Posterior vena cava (tissue), 2 donors: ENCODE measurements at places on chromosomes 7 and 10. TPM values are rescaled to one million over a fixed set of nuclear protein-coding genes. Genes with fewer than 3 reads are reported as not detected.
A peak's percentile ranks its signal among the peaks of the same experiment; 100 is the strongest.

The CDCA7L gene
- 4.7 TPM for total RNA-seq

The NOS3 gene
- total RNA-seq, result 27.9 TPM

The DIP2C gene
- 39.3 TPM for total RNA-seq

The PPP1R3C gene
- 29.1 TPM for total RNA-seq

The NPSR1 gene
- not detected for total RNA-seq

The RARRES2 gene
- 123 TPM for total RNA-seq

The PRPS1L1 gene
- total RNA-seq, result not detected

The TEX47 gene
- not detected for total RNA-seq

The PCDH15 gene
- total RNA-seq, result 0.33 TPM

The GAD2 gene
- total RNA-seq, result not detected

The MASTL gene
- 9.6 TPM for total RNA-seq

DNA sequence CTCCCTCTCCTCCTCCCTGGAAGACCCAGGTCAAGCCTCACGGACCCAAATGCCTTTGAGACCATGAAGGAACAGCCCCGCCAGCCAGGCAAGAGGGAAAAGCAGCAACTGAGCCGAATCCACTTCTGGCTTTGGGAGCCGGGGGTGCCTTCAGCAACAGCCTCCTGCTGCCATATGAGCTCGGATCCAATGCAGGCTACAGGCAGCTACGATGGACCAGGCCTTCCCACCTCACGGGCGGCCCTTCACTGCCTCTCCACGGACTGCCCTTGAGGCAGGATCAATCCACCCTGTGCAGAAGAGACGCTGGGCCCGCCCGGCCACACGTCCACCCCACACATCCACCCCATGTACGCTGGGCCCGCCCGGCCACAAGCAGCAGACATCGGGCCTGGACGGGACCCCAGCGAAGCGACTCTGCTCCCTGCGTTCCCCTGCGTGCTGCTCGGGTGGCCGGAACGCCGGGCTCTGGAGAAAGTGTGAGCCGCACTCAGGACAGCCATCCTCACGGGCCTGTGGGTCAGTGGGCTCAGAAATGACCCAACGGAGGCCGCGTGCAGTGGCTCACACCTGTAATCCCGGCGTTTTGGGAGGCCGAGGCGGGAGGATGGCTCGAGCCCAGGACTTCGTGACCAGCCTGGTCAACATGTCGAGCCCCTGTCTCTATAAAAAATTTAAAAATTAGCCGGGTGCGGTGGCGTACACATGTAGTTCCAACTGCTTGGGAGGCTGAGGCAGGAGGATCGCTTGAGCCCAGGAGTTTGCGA is 82.0 kb downstream of the FOXL3 start:
- DNase-seq, result peak; percentile 62

DNA sequence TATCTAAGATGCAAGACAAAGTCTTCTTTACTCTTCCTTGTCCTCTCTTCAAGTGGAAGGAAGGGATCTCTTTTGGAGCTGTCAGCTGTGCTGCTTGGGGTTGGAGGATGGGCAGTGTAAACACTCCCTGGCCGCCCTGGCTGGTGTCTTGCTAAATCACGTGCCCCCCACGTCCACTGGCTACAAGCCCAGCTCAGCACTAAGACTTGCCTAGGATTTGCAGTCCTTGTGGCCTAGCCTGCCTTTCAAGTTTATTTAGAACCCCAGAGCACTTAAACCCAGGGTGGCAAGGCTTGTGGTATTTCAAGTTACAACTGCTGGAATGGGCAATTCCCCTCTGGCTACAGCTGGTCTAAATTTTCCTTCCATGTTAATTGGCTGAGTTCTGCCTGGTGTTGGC is 272.4 kb upstream of the MYO3A start:
- no peak for DNase-seq

GRCh38 chr10:75234683-75235374 is 928 bp downstream of the COMTD1 start:
- DNase-seq, result no peak

- no peak for DNase-seq
Observed at GRCh38 chr7:69147631-69148030, 450.6 kb upstream of the AUTS2 start.

- DNase-seq, result no peak
Observed at GRCh38 chr7:42227021-42227420, 10.0 kb downstream of the GLI3 start.

- peak; percentile 29 for DNase-seq
Observed at GRCh38 chr10:78807504-78808203, 261.1 kb upstream of the ZMIZ1 start.

DNA sequence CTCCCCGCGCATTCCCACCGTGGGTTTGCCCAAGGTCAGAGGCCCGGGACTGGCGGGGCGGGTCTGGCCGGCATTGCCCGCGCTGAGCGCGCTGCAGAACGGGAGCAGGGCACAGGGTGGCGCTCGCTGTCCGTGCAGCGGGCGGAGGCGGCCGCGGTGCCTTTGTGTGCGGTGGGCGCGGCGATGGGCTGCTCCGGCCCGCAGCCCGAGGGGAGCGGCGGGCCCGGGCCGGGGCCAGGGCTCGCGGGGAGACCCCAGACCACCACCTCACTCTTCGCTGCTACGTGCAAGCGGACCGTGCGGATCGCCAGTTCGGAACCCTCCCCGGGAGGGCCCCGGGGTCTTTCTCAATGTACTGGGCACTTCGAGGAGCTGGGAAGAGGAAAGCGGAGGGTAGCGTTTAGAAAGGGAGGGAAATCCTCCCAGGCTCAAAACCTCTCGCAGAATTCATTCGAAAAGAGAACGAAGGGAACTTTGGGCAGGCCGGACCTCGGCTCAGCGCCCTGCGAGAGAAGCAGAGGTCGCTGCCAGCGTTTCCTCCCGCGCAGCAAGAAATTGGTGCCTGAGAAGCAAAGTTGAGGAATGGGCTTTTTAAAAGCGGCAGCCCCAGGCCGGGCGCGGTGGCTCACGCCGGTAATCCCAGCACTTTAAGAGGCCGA is 8.5 kb downstream of the SP8 start:
- DNase-seq, result no peak

- DNase-seq, result no peak
Observed at GRCh38 chr10:129096065-129096984, 370.7 kb upstream of the MGMT start.

GRCh38 chr7:134476044-134476443 is 17.1 kb upstream of the AKR1B1 start:
- no peak for DNase-seq

DNA sequence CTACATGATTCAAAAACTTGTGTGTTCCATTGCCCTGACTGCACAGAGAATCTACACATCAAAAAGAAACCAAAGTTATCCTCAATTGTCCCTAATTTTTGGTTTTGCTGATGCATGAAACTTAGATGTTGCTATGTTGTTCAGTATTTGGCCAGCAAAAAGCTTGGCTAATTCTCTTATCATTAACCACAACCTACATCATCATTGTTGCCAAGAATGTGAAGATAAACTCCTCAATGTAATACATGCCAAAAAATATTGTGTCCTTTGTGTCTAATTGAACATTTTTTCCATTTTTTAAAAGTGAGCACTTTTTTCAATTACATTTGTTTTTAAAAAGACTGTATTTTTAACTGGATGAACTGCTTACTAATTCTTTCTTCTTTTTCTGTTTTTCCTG is 268.0 kb upstream of the SEMA3D start:
- no peak for DNase-seq

- DNase-seq, result peak; percentile 24
Observed at GRCh38 chr7:63057265-63057664, 941.4 kb upstream of the ZNF722 start.

DNA sequence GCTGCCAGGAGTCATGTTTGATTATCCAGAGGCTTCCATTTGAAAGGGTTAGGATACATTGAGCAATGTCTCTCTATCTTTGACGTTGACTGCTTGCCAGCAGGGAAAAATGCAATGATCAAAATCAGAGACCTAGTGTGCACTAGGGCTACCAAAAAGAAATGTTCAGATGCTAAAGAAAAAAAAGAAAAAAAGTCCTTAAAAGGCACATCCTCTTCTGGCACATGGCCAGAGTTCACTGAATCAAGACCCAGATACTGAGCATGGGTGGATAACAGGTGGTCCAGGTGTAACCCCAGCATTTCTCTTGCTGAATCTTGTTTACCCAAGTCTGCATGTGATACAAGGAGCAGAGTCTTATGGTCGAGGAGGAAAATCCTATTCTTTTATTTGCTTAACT is 899.3 kb downstream of the SORCS3 start:
- no peak for DNase-seq

GRCh38 chr7:23336086-23336485 is 36.9 kb downstream of the MALSU1 start:
- DNase-seq, result no peak

DNA sequence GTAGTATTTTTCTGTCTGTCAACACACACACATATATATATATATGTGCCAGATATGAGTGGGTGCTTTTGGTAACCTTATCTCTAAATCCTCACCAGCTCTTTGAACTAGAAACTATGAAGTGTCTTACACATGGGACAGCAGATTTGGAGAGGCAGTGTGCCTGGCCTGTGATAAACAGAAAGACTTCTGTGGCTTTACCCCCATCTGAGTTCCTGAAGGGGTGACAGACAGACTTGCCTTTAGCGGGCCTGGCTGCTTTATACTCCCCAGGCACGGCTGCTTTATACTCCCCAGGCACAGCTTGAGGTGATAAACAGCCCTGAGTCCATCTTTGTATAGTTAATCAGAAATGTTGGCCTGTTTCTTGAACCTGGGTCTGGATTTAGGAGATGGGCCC is 5.6 kb downstream of the BAG3 start:
- no peak for DNase-seq

GRCh38 chr10:132858121-132859081 is 72.5 kb upstream of the NKX6-2 start:
- peak; percentile 69 for DNase-seq

DNA sequence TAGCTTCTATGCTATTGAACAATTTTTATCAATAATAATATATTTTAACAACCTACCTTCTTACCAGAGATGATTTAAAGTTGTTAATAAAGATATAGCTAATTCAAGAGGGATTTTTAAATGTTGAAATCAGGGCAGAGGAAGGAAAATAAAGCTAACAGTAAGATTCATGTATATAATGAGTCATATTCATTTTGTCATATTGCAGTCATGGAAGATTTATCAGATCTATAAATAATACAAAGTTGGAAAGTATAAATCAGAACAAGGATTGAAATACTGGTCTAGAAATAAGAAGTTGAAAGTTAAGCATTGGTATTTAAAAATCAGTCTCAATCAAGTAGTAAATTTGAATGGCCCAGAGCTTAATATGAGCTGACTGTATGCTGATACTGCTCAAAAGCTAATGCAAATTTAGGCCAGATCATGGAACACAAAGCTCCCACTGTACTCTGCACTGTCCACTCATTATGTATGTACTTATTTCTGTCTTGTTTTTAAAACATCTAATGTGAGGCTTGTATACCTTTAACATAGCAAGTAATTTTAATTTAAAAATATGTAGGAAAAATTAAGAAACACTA is 196.9 kb downstream of the ZEB1 start:
- no peak for DNase-seq

DNA sequence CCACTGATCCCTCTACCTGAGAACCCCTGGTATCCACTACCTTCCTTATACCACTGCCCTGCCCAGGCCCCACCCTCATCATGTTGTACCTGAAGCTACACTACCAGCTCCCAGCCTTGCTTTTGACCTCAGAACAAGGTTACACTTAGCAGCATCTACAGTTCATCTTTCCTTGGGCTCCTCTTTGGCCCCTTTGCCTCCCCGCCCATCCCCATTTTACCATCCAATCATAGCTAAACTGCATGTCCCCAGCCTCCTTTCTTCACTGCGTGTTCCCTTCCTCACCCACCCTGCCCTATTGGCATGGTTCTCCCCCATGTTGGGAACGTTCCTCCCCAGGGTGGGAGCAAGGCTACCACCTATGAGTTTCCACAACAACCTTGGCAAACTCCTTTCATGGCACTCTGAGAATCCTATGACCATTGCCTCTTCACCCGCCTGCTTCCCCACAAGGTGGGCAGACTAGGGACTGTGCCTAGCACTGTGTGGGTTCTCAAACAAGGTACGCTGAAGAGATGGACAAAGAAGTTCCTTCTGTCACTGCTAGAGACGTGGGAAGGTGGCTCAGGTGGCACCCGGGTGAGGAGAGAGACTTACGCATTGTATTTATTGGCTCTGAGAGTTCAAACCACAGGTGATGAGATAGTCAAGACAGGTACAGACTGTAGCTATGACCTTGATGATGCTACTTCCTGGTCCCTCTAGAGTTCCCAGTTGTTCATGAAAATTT is 66.9 kb upstream of the ADAM12 start:
- no peak for DNase-seq
